Transverse colon (tissue), 4 donors: ENCODE measurements at places on chromosomes 1 and 21. TPM values are rescaled to one million over a fixed set of nuclear protein-coding genes. Genes with fewer than 3 reads are reported as not detected.
A peak's percentile ranks its signal among the peaks of the same experiment; 100 is the strongest.

- no peak for DNase-seq
- no peaks in the 10 kb centered on the region for H3K36me3 ChIP-seq
- H3K27ac ChIP-seq: no peak overlapping the region
- no peaks in the 10 kb centered on the region for H3K27me3 ChIP-seq
- H3K4me1 ChIP-seq: no peaks in the 10 kb centered on the region
Observed at GRCh38 chr21:32215306-32215685, 63.6 kb downstream of the MIS18A start.

DNA sequence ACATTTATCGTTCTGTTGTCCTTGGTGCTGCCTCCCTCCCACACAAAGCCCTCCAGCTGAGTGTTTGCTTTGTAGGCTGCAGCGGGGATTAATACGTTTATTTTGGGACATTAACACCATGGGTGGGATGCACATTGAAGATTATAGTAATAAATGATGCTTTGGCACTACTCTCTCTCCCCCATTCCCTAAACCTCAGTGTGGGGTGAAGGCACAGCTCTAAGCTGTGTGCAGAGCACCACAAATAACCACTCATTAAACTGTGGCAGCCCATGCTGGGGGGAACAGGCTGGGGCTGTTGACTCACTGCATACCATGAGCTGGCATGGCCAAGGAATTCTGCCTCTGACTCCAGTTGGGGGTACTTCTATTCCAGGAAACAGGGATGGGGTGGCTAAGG, 7.7 kb downstream of the PCP4L1 start:
- DNase-seq: no peak
- no peak overlapping the region for H3K4me3 ChIP-seq
- H3K27me3 ChIP-seq: peaks cover 8% of the 10 kb centered on the region
- H3K36me3 ChIP-seq: no peaks in the 10 kb centered on the region
- H3K4me1 ChIP-seq: no peaks in the 10 kb centered on the region
- no peak overlapping the region for H3K27ac ChIP-seq

GRCh38 chr1:58620259-58620658, 43.2 kb upstream of the TACSTD2 start:
- no peak overlapping the region for H3K27ac ChIP-seq
- no peaks in the 10 kb centered on the region for H3K4me1 ChIP-seq
- no peaks in the 10 kb centered on the region for H3K36me3 ChIP-seq
- no peaks in the 10 kb centered on the region for H3K27me3 ChIP-seq

DNA sequence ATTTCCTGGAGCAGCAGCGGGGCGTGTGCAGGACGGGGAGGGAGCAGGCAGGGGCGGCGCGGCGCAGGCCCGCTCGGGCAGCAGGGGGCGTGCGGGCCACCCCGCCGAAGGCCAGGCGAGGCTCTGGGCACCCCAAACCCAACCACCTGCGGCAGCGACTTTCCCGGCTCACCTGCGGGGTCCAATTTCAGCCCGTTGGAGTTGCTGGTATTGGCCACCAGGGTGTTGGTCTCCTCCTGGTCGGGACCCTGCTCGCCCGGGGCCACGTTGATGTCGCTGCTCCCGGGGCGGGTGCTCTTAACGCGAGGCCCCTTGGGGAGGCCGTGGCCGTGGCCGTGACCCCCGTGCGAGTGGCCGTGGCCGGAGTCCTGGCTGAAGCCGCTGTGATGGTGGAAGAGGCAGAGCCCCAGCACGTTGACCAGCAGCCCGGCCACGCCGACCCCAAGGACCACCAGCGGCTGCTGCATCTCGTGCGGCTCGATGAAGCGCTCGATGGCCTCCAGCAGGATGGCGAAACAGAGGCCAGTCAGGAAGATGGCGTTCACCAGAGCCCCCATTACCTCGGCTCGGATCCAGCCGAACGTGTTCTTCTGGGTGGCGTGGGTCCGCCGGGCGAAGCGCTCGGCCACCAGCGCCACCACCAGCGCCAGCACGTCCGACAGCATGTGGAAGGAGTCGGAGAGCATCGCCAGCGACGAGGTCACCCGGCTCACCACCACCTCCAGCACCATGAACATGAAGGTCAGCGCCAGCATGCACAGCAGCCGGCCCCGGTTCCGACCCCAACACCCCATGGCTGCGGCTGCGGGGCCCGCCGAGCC, 932 bp downstream of the SLC30A1 start:
- H3K36me3 ChIP-seq: no peaks in the 10 kb centered on the region
- peak; percentile 85 for DNase-seq
- H3K27me3 ChIP-seq: no peaks in the 10 kb centered on the region
- H3K4me1 ChIP-seq: peaks cover 23% of the 10 kb centered on the region
- peak overlapping the region; percentile 90 for H3K4me3 ChIP-seq

The CRP gene
- not detected for total RNA-seq

The GJA5 gene
- total RNA-seq: 1.2 TPM
